ENCODE measurements at places on chromosomes 2 and 18. TPM values are rescaled to one million over a fixed set of nuclear protein-coding genes. Genes with fewer than 3 reads are reported as not detected.

- DNase-seq = no peak
These were observed 33.8 kb downstream of the LPIN2 start for GRCh38 chr18:2979129-2979528.

GRCh38 chr2:110713513-110714362 lies 18.6 kb upstream of the ACOXL start:
- peak; percentile 44 for DNase-seq

- DNase-seq = no peak
These were observed 66.7 kb upstream of the HS6ST1 start for GRCh38 chr2:128385365-128385764.

GRCh38 chr2:55810622-55811020 lies 113.0 kb downstream of the EFEMP1 start:
- no peak for DNase-seq

DNA sequence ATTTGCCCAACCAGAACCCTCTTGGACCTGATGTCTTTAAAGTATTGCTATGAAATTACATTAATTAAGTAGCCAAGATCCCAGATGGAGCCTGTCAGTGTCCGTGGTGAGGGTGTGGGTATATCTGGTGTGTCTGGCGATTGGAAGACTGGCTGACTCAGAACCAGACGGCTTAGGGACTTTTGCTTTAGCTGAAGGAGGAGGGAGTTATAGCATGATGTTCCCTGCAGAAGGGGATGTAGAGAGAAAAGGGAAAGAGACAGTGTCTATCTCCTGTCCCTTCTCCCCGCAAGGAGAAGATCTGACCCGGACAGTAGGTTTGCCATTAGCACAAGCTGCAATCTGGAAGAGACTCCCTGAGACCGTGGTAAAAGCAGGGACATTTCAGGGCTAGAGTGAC lies 60.6 kb downstream of the POU3F3 start:
- DNase-seq = no peak

GRCh38 chr18:23238651-23239349 lies 103.5 kb downstream of the CABLES1 start:
- DNase-seq = no peak

PID1 gene
- not detected for total RNA-seq

- no peak for DNase-seq
These were observed 11.0 kb upstream of the ANKRD29 start for GRCh38 chr18:23673725-23674124.
